ENCODE measurements at places on chromosomes 1 and 21. TPM values are rescaled to one million over a fixed set of nuclear protein-coding genes. Genes with fewer than 3 reads are reported as not detected.

DNA sequence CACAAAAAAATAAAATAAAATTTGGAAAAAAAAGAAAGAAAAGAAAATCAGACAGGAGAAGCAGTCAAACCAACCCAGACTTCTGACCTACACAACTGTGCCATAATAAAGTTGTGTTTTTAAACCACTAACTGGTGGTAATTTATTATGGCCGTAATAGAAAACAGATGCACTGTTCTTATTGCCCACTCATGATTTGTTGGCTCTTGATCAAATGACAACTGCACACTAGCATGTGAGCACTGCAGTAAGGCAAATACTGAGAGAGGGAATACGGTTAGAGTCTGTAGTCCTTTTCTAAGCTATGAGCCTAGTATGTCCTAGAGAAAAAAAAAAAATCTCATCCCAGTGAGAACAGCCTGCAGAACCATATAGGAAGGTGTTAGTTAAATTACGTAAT lies 61.2 kb upstream of the TNR start:
- no peak overlapping the region for H3K4me3 ChIP-seq
- no peak for DNase-seq
- H3K4me1 ChIP-seq = peaks cover 7% of the 10 kb centered on the region
- H3K36me3 ChIP-seq = no peaks in the 10 kb centered on the region
- H3K27ac ChIP-seq = no peak overlapping the region
- H3K27me3 ChIP-seq = no peaks in the 10 kb centered on the region

- H3K4me1 ChIP-seq = no peaks in the 10 kb centered on the region
- H3K4me3 ChIP-seq = no peak overlapping the region
- no peak for DNase-seq
- H3K27ac ChIP-seq = no peak overlapping the region
- H3K27me3 ChIP-seq = no peaks in the 10 kb centered on the region
These were observed 40.5 kb downstream of the COL6A1 start for GRCh38 chr21:46021978-46022544.

Gene DENND2C
- 4.1 TPM for total RNA-seq

GRCh38 chr1:27724961-27725373 lies 794 bp upstream of the FAM76A start:
- H3K27me3 ChIP-seq = no peaks in the 10 kb centered on the region
- peak overlapping the region; percentile 89 for H3K27ac ChIP-seq
- H3K4me3 ChIP-seq = peak overlapping the region; percentile 40
- no peaks in the 10 kb centered on the region for H3K36me3 ChIP-seq
- peaks cover 17% of the 10 kb centered on the region for H3K4me1 ChIP-seq

DNA sequence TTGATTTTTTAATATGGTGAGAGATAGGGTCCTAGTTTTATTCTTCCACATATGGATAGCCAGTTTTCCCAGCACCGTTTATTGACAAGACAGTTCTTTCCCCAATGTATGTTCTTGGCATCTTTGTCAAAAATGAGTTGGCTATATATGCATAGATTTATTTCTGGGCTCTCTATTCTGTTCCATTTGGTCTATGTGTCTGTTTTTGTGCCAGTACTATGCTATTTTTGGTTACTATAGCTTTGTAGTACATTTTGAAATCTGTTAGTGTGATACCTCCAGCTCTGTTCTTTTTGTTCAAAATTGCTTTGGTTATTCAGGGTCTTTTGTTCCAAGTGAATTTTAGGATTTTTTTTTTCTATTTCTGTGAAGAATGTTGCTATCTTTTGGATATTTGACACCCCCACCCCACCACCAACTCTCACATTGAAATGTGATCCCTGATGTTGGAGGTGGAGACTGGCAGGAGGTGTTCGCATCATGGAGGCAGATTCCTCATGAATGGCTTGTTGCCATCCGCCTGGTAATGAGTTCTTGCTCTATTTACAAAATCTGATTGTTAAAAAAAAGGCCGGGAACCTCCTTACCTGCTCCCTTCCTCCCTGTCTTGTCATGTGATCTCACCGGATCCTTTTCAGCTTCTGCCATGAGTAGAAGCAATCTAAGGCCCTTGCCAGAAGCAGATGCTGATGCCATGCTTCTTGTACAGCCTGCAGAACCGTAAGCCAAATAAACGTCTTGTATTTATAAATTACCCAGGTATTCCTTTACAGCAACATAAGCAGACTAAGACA lies 54.8 kb upstream of the KRTAP19-8 start:
- H3K4me1 ChIP-seq = no peaks in the 10 kb centered on the region
- no peaks in the 10 kb centered on the region for H3K36me3 ChIP-seq
- DNase-seq = no peak
- no peaks in the 10 kb centered on the region for H3K27me3 ChIP-seq
- no peak overlapping the region for H3K4me3 ChIP-seq

GRCh38 chr1:26998429-26999300 lies 5.2 kb downstream of the TRNP1 start:
- peak overlapping the region; percentile 99 for H3K27ac ChIP-seq
- H3K36me3 ChIP-seq = peaks cover 17% of the 10 kb centered on the region
- no peaks in the 10 kb centered on the region for H3K27me3 ChIP-seq
- peaks cover 72% of the 10 kb centered on the region for H3K4me1 ChIP-seq
- DNase-seq = peak; percentile 26
- peak overlapping the region; percentile 44 for H3K4me3 ChIP-seq

- no peaks in the 10 kb centered on the region for H3K4me1 ChIP-seq
- H3K36me3 ChIP-seq = no peaks in the 10 kb centered on the region
- no peaks in the 10 kb centered on the region for H3K27me3 ChIP-seq
- H3K4me3 ChIP-seq = no peak overlapping the region
- H3K27ac ChIP-seq = no peak overlapping the region
These were observed 114.3 kb upstream of the GPR52 start for GRCh38 chr1:174333437-174333836.
